ENCODE measurements at places on chromosomes 4 and X.

- DNase-seq: peak; percentile 55
These were observed 11.2 kb downstream of the CDKN2AIP start for GRCh38 chr4:183455431-183456195.

- DNase-seq: no peak
These were observed 1.1 kb downstream of the STBD1 start for GRCh38 chr4:76307660-76308014.

GRCh38 chr4:124804584-124804983, 92.1 kb upstream of the ANKRD50 start:
- no peak for DNase-seq

DNA sequence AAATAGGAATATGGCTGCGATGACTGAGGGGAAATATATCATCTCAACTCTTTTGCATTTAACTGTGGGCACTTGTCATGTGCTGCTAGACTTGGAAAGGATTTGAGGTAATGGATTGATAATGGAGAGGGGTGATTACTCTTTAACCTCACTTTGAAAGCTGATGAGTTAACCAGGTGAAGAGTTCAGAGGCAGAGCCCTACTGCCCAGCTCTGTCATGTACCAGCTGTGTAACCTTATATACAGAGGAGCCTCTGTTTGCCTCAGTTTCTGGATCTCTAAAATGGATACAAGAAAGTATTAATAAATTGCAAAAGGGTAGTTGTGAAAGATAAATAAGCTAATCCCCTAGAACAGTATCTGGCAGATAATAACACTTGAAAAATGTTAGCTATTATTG, 51.5 kb downstream of the WDR19 start:
- no peak for DNase-seq

GRCh38 chr4:13109536-13109935, 374.6 kb downstream of the RAB28 start:
- no peak for DNase-seq

GRCh38 chr4:185053746-185054145, 35.5 kb downstream of the HELT start:
- no peak for DNase-seq

DNA sequence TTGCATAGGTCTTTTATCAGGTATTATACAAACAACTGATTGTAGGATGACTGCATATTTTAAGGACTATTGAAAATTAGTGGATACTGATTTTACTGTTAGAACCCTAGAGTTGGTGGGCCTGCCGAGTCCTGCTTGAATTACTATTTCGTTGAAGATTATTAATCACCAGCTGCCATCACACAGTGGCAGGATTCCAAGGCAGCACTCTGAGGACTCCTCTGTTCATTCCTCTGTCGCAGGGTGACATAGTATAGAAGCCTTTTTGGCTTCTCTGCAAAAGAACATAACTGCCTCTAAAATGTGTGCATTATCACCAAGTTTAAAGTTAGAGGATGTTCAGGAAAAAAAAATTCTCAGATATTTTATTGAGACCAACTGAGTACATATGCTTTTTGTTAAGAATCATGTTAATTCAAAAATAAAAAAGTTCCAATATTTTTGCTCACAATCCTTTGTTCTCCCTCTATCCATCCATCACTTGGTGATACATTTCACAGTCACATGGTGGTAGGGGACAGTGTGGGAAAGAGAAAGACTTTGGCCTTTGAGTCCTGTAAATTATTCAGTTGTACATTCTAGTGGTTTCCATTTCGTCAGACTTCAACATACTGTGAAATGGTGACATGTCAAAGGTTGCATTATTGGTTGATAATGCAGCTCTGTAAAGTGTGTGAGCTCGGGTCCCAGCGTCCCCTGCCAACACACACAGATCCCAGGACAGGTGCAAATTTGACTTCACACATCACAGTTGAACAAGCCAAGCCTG, 332.5 kb downstream of the GRID2 start:
- DNase-seq: no peak

DNA sequence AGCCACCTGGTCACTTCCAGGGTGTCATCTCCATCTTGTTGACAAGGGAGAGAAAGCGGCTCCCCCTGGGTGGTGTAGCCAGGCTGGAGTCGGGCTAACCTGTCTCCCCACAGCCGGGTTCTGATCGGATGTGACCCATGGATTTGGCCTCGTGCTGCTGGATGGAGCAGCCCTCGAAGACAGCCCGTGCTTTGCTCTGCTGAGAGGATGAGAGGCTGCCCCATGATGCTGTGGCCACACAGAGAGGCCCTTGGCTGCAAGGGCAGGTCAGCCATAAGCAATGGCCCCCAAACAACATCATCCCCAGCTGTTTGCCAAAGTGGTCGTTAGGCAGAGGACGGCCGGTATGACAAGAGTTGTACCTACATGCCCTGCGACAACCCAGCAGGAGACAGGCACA, 106.6 kb downstream of the HMX1 start:
- no peak for DNase-seq

GRCh38 chr4:147498031-147498660, 17.2 kb downstream of the EDNRA start:
- DNase-seq: no peak

DNA sequence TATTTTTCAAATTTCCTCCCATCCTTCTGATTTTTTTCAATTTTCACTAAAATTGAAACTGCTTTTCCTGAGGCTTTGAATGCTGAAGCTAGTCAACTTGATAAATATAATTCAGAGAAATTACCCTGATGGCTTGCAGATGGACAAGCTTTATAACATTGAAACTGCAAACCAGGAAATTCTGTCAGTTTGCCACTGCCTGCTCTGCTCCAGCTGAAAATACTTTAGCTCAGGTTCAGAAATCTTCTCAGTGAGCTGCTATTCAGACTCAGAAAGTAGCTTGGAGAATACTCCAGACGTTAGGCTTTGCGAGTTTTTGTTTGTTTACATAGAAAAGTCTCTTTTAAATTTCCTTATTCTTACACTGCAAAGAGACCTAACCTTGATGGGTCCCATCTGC, 1574.7 kb downstream of the STIM2 start:
- no peak for DNase-seq

- DNase-seq: peak; percentile 91
These were observed 10.7 kb downstream of the LIAS start for GRCh38 chr4:39469429-39470077.

- DNase-seq: no peak
These were observed 103.6 kb downstream of the UCHL1 start for GRCh38 chr4:41360214-41360920.

- no peak for DNase-seq
These were observed 353.0 kb upstream of the IRS4 start for GRCh38 chrX:109089359-109089758.

GRCh38 chr4:120850018-120850599, 72.4 kb downstream of the PRDM5 start:
- DNase-seq: no peak

- no peak for DNase-seq
These were observed 314.0 kb downstream of the NAF1 start for GRCh38 chr4:162852642-162853041.

DNA sequence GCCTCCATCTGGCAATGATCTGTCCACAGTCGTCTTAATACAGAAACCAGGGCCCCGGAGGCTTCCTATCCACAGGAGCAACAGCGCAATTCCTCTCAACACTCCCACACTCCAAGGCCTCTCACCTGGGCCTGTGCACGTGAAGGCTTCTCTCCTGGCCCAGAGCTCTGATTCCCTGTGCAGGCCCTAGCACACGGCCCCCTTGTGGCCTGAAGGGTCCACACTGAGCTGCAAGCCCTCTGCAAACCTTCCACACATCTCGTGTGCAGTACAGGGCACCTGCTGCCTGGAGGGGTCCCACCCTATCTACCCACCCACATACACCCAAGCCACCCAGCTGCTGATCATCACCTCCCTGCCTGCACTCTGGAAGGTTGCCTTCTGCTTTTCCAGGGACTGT, 150.1 kb upstream of the NUDT10 start:
- no peak for DNase-seq

GRCh38 chr4:173424899-173425805, 26.2 kb upstream of the SCRG1 start:
- no peak for DNase-seq

DNA sequence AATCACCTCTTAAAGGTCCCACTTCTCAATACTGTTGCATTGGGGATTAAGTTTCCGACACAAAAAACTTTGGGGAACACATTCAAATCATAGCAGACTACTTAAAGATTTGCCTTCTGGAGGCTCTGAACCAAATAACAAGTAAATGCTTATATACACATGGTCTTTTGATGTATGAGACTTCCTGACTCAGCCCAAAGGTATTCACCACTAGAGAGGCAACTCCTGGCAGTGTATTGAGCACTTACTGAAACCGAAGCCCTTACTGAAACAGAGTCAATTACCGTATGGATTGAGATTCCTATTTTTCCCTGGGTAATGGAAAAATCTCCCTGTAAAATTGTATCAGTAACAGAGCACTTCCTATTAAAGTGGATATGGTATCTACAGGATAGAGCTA, 45.4 kb downstream of the ZCCHC13 start:
- DNase-seq: no peak

- no peak for DNase-seq
These were observed 298.3 kb upstream of the AGA start for GRCh38 chr4:177740563-177740962.

DNA sequence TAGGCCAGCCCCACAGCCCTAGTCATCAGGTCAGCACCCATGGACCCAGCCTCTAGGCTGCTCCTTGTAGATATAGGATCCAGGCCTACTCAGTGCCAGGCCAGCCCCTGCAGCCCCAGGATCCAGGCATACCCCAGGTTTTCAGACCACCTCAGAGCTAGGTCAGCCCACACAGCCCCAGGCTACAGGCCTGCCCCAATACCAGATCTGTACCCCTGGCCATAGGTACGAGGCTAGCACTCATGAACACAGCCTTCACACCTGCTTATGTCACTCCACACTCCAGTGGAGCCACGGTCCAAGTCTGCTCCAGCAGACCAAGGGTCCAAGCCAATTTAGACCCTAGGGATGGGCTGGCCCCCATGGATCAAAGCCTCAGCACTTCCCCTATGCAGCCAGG, 191.0 kb downstream of the DLG3 start:
- no peak for DNase-seq

DNA sequence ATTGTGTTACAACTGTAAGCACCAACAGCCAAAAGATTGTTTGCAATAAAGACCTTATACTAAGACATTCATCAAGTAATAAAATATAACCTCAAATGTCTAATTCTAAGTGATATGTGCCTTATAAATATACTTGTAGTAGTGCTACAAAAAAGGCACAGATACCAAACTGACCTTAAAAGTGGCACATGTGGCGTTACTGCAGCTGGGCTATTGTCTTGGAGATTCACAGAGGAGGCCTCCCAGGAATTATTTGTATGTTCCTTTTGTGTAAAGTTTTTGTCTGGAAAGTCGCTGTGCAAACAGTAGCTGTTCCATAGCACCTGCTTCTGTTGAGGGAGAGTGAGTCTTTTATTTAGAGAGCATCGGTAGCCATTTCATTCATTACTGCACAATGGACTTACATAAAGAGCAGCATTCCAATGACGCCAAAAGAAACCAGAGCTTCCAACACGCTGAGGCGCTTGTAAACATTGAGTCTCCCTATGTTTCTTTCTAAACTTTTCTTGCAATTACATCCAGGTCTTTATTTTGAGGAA, 143.7 kb downstream of the RPA4 start:
- no peak for DNase-seq

DNA sequence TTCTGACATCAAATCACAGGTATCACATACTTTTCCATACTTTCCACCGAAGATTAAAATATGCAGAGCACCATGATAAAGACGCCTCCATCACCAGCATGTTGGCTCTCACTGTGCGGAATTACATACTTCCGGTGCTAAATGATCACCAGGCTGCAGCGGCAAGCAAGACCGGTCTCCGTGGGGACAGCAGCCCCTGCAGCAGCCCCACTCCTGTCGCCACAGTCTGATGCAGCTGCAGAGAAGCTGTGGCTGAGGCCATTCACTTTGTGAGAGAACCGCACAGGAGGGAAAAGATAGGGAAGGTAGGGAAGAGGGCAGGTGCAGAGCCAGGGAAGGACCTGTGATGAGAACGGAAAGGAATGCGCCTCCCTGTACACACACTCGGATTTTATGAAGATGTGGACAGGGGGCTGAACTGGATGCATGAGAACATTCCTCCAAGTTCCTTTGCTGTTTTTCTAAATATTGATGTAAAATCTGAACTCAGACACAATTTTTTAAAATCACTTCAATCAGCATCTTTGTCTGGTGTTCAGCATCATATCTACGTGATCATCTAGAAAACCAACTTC, 38.3 kb downstream of the AFAP1 start:
- DNase-seq: no peak

GRCh38 chrX:13780868-13781427, 35.9 kb downstream of the GPM6B start:
- no peak for DNase-seq

GRCh38 chr4:177006331-177006730, 213.6 kb upstream of the VEGFC start:
- no peak for DNase-seq

DNA sequence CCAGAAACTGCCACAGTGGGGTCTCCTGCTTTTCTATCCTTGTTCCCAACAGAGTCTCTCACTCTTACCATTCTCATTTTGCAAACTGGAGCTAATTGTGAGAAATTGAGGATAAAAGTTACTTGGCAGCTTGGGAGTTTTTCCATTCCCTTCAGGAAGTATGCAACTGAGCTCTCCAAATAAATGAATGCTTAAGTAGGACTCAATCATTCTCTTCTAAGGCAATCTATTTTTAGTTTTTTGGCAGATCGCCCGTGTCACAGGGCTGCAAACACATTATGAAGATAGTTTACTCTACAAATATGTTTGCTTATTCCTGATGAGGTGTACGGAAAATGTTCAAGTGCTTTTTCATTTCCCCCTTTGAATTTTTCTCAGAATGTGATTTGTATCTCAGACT, 5.3 kb downstream of the ASB11 start:
- no peak for DNase-seq

- no peak for DNase-seq
These were observed 16.1 kb downstream of the NKX3-2 start for GRCh38 chr4:13527981-13528820.

DNA sequence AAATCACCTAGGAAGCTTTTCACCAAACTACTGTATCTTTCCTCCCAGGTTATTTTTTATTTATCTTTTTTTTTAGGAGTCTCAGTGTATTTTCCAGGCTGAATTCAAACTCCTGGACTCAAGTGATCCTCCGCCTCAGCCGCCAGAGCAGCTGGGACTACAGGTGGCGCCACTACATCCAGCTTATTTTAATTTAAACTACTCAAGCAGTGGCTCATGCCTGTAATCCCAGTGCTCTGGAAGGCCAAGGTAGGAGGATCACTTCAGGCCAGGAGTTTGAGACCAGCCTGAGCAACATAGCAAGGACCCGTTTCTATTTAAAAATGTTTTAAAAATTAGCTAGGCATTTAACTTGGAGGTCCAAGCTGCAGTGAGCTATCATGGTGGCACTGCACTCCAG, 37.8 kb downstream of the LEF1 start:
- no peak for DNase-seq

Measured in AML-193 (cell line).